ENCODE measurements at places on chromosomes 4 and X.

DNA sequence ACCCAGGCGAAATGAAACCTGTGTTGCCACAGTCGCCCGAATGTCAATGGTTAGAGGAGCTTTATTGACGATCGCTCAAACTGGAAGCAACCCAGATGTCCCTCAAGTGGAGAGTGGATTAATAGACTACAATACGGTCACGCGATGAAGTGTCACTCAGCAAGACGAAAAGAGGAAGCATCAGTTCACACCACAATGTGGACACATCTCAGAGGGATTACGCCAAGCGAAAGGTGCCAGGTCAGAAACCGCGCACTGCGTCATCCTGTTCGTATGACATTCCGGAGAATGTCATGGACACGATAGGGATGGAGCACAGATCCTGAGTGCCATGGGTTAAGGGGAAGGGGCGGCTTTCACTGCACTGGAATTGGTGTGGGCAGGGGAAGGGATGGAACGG, 111.7 kb downstream of the HMX1 start:
- no peak for DNase-seq

GRCh38 chr4:174561560-174561959, 39.3 kb upstream of the HPGD start:
- no peak for DNase-seq

- DNase-seq, result no peak
These were observed 29.9 kb downstream of the C4orf51 start for GRCh38 chr4:145709843-145710242.

DNA sequence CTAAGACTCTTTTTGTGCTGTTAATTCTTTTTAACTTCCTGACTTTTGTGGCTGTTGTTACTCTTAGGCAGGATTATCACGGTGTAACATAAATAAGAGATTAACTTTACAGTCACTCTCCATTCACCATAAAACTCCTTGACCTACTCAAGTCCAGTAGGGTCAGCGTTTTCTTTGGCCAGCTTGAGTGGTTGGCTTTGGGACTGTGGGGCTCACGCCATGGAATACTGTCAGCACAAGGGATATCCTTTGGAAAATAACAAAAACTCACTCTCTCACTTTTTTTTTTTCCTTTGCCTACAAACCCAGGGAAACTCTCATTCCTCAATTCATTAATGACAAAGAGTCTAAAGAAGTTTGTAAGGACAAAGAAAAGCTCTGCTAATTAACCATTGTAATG, 89.4 kb upstream of the TLL1 start:
- no peak for DNase-seq

DNA sequence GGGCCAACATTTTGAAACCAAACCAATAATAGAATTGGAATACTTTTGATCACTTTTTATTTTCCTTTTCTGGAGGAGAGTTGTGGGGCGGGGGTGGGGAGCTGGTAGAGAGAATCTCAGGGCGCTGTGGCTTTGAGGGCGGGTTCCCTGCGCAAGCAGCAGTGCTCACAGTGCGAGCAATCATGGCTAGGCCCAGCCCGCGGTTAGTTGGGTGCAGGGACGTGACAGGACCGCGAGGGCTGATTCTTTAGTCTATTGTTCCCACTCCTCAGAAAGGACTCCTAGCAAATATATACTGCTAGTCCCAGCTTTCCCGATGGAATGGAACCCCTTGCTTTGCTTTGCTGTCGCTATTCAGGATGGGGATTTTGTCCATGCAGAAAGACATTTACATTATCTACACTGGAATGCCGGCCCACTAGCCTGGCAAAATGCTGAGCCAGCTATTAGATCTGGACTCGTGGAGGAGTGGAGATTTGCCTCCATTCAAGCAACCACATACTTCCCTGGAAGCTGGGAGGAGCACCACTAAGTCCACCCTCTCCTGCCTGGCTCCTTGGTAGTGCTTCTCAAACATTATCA, 23.9 kb upstream of the APLN start:
- DNase-seq, result no peak

DNA sequence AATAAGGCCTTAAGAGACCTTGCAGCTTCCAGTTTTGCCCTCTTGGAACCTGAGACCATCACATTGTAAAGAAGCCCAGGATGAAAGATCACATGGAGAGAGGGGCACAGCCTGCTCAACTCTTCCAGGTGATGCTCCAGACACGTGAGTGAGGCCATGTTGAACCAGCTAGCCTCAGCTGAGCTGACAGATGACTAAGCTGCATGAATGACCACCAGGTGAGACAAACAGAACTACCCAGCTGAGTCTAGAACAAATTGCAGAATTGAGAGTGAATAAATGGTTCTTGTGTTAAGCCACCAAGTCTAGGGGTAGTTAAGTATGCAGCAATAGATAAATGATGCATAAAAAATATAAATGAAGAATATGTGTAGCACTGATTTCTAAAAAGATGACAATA, 16.8 kb upstream of the GPR82 start:
- DNase-seq, result no peak

GRCh38 chr4:123649250-123649644, 252.7 kb downstream of the SPRY1 start:
- no peak for DNase-seq

GRCh38 chrX:110315551-110315950, 2.3 kb downstream of the AMMECR1 start:
- DNase-seq, result no peak

GRCh38 chrX:130999360-130999759, 58.8 kb upstream of the ARHGAP36 start:
- no peak for DNase-seq

DNA sequence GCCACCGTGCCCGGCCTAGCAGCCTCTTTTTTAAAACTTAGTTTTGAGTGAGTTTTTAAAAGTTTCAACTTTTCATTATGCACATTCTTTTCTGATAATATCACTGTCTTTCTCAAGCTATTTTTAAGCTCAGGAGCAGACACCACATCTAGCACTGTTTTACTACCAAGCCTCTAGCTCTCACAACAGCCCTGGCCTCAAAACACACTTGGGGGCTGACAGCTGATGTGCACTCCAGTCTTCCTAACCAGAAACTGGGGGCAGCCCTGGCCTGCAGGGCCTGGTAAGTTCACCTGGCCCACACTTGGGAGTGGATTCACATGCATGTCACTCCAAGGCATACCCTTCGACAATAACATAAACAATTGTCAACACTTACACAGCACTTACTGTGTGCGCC, 34.0 kb downstream of the CENPU start:
- DNase-seq, result no peak

DNA sequence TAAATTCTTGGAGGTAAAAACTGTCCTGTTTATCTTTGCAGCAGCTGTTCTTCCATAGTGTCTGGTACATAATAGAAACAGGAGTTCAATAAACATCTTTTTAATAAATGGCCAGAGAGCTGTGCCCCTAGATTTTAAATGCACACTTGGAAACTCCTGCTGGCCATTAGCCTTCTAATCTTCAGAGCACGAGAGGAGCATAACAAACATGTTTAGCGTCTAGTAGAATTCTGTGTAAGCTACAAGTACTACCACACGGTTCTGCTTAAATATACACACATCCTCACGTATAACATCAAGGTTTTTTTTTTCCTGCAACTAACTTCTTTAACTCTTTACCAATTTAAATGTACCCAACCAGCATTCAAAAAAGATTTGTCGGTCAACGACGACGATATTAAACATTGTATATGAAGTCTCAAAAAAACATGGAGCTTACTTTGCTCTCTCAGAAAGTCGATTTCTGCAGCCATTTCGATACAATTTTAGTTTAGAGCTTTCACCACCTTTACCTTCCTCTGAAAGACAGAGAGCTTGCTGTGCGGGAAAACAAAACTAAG, 628 bp downstream of the SCLT1 start:
- no peak for DNase-seq

GRCh38 chrX:134570899-134571298, 87.4 kb downstream of the PLAC1 start:
- no peak for DNase-seq

DNA sequence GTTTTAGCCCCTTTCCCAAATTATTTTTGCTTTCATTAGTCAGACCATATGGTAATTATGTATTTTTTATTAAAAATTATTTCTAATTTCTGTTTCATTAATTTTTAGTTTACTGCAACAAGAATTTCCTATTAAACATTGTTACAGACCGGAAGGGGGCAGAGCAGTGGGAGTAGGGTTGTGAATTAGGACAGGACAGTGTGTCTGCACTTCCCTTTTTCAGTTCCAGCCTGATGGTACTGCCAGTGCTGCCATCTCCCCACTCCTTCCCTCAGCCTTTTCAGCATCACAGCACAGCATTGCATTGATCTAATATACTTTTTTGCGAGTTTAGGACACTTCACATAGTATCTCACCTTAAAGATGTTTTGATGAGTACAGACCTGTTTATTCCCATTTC, 76.5 kb downstream of the STIM2 start:
- no peak for DNase-seq

GRCh38 chr4:123921339-123921738, 524.7 kb downstream of the SPRY1 start:
- no peak for DNase-seq

GRCh38 chr4:41257257-41257901, 651 bp downstream of the UCHL1 start:
- no peak for DNase-seq

DNA sequence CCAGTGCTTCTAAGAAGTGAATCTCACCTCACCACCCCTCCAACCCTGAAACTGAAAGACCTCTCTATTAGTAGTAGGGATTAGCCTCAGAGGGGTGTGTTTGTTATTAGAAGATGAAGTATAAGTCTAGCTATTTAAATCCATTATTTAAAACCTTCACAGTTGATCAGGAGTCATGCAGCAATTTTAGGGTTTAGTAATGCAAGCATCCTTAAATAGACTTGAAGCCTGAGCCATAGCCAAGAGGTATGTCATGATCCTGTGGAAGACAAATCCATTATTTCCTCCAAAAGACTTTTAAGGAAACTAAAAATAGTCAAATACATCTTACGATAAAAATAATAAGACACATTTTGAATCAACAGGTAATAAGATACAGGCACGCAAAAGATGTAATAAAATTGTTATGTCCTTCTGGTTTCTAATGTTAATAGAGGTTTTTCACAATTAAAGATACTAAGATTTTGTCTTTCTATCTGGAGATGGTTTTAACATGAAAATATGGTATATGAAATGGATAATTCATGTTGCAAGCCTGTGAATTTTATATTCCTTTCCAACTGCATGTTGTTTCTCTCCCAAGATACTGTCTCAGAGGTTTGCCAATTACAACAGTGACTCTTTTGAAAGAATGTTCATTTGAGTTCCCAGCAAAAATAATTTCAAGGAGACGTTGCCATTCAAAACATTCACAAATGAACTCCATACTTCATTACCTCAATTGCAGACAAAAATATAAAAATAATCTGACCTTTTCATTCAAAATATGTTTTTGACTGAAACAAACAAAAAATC, 68.0 kb downstream of the LUZP4 start:
- DNase-seq, result no peak

DNA sequence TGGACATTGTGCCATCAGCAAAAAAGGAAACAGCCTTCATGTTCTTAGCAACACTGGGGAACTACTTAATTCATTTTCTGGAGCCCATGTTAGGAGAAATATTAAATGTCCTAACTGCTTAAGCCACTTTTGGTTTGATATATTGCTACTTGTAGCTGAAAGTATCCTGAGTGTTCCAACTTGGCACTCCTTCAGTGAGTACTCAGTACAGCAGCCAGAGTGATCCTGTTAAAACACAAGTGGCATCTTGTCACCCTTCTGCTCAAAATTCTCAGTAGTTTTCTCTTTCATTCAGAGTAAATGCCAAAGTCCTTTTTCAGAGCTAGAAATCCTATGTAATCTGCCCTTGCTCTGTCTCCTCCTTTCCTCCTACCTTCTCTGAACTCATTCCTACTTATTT, 522.0 kb downstream of the GRID2 start:
- DNase-seq, result no peak

GRCh38 chrX:149491812-149492211, 13.3 kb downstream of the IDS start:
- no peak for DNase-seq

- DNase-seq, result peak; percentile 39
These were observed at the start of gene ITM2A for GRCh38 chrX:79366873-79367749. TSS of gene ITM2A (minus strand) at chrX:79367334. CDS start at chrX:79367215, 119 bp downstream.

DNA sequence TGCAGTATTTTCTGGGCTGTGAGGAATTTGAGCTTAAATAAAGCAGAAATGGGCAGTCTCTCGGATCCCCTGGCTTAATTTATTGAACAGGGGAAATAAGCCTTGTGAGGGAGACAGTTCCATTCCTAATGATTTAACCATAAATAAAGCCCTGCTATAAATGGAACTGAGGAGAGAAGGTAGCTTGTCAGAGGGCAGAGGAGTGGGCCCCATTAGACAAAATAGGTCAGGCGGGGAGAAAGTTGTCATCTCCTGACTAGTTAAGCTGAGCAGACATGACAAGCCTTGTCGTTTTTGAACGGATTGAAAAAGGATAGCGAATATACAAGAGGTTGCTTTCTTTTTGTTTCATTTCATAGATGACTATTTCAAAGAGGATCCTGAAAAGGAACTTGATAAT, 39.3 kb downstream of the SMPX start:
- no peak for DNase-seq

DNA sequence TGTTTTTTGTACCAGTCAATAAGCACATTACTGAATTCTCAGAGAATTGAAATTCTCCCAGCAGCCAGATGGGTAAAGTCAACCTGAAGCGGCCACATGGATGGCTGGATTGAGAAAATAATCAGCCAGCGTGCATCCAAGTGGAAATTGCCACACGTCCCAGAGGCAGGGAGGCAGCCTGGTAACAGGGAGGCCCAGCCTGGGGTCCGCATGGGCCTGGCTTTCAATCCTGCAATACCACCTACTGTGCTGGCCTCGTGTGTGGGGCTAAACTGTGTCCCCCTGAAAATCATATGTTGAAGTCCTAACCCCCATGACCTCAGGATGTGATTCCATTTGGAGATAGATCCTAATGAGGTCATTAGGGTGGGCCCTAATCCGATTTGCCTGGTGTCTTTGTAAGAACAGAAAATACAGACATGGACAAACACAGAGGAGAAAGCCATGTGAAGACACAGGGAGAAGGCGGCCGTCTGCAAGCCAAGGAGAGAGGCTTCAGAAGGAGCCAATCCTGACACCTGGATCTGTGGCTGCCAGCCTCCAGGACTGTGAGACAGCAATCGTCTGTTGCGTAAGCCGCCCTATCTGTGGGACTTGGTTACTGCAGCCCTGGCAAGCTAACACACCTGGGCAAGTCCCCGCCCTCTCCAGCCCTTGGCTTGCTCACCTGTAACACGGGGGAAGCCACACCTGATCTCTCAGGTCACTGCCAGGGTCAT, 90.3 kb downstream of the JAKMIP1 start:
- DNase-seq, result no peak

DNA sequence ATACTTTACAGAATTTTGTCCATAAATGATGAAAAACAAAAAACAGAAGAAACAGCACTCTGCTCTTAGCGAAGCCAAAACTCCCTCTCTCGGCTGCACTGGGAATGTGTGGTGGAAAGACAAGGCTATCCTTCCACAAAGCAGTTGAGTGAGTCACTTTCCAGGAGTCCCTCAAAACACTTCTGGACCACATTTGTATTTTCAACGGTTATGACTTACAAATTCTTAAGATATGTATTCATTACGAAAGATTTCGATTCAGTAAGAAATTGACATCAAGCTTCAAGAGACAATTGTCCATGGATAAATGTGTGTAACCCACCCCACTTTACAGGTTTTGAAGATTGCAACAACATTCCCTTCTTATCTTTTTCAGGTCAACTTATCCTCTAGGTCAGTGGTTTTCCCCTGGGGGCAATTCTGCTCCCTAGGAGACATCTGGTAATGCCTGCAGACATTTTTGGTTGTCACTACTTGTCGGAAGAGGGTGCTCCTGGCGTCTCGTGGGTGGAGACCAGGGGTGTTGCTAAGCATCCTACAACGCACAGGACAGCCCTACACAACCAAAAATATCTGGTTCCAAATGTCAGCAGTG, 66.7 kb upstream of the MTNR1A start:
- DNase-seq, result no peak
